Stimulated activated CD8-positive, alpha-beta memory T cell treated with anti-CD3 and anti-CD28 coated beads, Interleukin-2, amount 100 ng/mL, for 48 hours (primary cell): ENCODE measurements at places on chromosomes 11 and 22.

DNA sequence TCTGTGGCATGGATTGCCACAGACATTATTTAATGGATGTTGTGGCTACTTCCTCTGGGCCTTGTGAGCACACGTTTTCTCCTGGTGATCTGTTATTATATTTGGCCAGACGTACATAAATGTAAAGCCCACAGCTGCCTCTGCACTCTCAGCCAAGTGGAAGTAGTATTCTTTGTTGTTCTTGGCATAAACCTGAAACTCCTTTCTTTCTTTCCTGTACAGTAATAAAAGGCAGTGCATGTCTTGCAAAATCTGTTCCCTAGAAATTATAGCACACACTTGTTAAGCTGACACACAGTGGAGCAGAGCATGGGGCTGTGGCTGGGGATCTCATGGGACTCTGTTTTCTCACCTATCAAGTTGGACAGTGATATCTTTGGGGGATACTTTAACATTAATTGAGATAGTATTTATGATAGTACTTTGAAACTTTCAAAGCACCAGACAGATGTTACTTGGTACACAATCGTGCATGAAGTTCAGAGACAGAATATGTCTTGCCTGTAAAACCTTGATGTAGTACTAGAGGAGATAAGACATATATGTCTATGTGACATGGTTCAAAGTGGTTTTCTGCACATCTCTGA lies 20.9 kb downstream of the PANX1 start:
- DNase-seq, result no peak

DNA sequence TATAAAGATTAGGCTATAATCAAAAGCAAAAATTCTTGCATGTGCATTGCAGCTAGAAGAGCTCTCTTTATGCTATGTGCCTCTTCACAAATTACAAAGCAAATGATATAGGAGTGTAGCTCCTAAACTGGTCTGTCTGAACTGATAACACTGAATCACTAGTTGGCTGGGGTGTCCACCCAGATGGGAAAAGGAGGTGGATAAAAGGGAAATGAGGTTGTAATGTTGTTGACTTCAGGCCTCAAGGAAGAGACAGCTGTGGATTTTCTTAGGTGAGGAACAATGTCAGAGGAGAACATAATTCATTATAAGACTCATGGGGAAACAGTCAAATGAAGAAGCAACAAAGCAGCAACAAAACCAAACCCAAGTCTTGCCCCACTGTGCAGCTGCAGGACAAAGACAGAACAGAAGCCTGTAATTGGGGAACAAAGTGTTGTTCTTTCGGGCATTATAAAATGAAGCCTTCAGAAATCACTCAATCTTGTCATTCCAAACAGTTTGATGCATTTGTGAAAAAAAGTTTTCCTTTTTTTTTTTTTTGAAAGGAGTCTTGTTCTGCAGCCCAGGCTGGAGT lies 130.1 kb upstream of the DDI1 start:
- DNase-seq, result no peak

GRCh38 chr22:37154925-37155712 lies 5.4 kb upstream of the IL2RB start:
- no peak for DNase-seq

- no peak for DNase-seq
These were observed 5.6 kb downstream of the NECTIN1 start for GRCh38 chr11:119723243-119723951.

- DNase-seq, result no peak
These were observed 46.0 kb downstream of the CNTN5 start for GRCh38 chr11:99066618-99067317.

DNA sequence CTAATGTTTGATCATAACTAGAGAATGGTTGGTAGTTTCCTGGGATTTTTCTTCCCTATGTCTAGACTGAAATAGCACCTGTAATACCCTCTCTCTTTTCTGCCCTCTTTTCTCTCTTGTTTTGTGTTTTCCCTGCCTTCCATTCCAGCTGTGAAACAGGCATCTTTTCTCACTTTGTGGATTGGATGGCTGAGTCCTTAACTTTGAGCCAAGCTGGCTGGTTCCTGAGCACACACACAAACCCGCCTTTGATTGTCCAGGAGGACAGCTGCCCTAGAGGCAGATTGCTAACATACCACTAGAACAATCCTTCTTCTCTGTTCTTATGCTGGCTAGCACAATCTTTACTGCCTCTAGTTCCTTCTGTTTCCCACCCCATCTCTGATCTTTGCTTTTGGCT lies 17.7 kb downstream of the CTNND1 start:
- DNase-seq, result no peak

DNA sequence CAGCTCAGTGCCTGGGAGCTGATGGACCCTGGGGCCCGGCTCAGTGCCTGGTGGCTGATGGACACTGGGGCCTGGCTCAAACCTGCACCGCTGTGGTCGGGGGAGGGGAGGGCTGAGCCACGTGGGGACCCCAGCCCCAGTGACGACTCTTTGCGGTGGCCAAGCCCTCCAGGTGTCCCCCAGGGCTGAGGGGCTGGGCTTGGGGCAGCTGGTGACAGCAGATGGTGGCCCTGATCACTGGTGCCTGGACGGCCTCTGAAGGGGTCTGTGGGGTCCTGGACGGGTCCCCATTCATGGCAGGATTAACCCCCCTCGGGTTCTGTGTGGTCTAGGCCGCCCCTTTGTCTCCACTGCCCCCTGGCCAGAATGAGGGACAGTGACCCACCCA lies 3.4 kb upstream of the MUC5B start:
- no peak for DNase-seq
